ENCODE measurements at places on chromosomes 1 and 21.

DNA sequence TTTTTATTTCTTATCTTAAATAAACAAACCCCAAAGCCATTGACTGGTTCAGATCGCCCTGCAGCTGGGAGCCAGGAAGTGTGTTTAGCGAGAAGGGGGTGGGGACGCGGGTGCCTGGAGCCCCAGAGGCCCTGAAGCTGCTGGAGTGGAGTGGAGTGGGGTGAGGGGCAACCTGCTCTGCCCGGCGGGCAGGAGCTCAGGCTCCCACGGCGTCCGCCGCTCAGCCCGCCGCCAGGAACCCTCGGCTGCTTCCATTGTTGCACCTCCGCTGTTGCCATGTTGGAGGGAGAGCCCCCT is 673 bp downstream of the PIK3C2B start:
- DNase-seq: peak; percentile 68

GRCh38 chr21:29025328-29025713 is 853 bp downstream of the USP16 start:
- DNase-seq: no peak

DNA sequence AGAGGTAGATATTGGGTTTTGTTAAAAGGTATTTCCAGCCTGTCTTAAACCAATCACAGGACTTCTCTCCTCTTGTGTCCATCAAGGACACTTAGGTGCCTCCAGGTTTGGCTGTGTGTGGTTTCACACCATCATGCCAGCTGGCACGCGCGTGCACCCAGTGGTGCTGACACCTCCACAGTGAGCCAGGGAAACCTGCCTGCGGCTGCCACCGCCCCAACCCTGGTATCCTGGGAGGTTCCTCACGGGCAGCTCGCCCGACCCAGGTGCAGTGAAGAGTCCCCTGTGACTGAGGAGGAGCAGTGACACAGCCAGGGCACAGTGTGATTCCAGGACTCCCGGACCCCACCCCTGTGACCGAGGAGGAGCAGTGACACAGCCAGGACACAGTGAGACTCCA is 13.2 kb upstream of the COL6A2 start:
- no peak for DNase-seq

GRCh38 chr1:213295860-213296259 is 244.8 kb downstream of the RPS6KC1 start:
- DNase-seq: no peak

DNA sequence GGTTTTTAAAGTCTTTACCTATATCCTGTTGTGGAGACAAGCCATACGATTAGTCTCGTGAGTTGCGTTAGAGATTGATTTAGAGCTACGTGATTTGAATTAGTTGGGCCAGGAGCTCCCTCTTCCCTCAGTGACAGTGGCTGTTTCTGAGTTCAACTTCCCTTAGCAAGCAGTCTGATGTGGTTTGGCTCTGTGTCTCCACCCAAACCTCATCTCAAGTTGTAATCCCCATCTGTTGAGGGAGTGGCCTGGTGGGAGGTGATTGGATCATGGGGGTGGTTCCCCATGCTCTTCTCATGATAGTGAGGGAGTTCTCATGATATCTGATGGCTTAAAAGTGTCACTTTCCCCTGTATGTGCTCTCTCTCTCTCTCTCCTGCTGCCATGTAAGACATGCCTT is 192.9 kb upstream of the PTGFR start:
- DNase-seq: no peak

GRCh38 chr1:231631717-231632116 is 5.1 kb downstream of the DISC1 start:
- no peak for DNase-seq

DNA sequence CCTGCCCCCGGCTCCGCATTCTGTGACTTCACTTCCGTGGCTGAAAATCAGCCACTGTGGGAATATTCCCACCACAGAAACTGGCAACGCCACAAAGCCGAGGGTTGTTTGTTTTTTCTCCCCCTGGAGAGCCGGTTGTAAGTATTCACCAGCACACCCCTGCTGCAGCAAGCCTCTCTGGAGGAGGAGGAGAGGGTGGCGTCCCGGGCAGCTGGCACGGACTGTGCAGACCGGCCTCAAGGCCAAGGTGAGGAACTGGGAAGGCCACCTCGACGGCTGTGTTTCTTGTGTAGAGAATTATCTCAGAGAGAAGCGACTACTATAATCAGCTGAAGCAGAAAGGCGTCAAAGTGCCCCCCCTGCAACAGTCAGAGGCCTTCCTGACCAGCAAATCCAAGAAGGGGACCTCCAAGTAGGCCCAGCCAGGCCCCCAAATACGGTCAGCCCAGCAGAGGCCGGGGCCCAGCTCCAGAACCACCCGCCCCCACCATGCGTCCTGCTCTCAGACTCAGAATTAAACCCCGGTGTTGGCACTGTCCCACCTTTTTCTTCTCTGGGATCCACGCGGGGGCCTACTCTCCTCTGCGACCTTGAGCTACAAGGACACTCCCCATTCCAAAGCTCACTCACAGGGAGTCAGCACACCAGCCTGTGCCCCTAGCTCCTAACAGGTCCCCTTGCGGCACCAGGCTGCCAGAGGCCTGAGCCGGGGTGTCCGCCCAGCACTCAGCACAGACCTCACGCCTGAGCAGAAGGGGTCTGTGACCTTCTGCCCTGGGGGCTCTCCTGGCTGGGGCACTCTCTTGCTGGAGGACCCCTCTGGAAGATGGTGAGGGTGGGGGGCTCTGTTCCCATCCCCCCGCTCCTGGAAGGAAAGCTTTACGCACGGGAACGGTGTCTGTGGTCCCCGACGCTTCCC is 1.2 kb upstream of the SMIM1 start:
- DNase-seq: no peak

GRCh38 chr21:41168391-41169257 is 664 bp downstream of the BACE2 start:
- peak; percentile 26 for DNase-seq

Data from activated CD4-positive, alpha-beta T cell treated with anti-CD3 and anti-CD28 coated beads, Interleukin-2, amount 10 ng/mL, durations not matched to agents 7 days and 5 days (primary cell).